ENCODE measurements at places on chromosomes 1 and 21. TPM values are rescaled to one million over a fixed set of nuclear protein-coding genes. Genes with fewer than 3 reads are reported as not detected.

Gene TMPRSS15
- not detected for total RNA-seq

DNA sequence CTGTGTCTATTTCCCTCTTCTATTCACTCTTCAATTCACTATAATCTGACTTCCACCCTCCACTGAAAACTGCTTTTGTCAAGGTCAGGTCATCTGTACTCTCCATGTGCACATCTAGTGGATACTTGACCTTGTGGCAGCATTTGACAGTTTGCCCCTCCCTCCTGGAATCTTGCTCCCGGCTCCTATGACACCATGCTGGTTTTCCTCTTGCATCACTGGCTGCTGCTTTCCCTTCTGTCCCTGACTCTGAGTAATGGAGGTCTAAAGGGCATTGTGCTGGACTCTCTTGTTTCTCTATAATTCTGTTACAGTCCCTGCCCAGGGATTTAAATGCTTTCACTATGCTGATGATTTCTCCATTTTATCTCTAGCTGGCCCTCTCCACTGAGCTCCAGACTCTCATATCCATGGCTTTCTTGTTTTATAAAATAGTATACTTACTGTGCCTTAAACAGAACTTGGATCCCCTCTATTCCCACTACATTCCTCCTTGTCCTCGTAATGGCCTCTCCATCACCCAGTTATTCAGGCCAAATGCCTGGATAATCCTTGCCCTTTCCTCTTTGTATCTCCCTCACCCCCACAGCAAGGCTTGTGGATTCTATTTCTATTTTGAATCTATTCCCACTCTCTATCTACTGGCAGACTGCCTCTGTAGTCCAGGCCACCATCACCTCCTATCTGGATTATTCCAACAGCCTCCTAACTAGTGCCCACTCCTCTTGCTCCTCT is 36.8 kb upstream of the PODN start:
- no peak overlapping the region for H3K27ac ChIP-seq
- no peaks in the 10 kb centered on the region for H3K27me3 ChIP-seq
- DNase-seq = no peak
- H3K36me3 ChIP-seq = peaks cover 4% of the 10 kb centered on the region
- H3K4me3 ChIP-seq = no peak overlapping the region

DNA sequence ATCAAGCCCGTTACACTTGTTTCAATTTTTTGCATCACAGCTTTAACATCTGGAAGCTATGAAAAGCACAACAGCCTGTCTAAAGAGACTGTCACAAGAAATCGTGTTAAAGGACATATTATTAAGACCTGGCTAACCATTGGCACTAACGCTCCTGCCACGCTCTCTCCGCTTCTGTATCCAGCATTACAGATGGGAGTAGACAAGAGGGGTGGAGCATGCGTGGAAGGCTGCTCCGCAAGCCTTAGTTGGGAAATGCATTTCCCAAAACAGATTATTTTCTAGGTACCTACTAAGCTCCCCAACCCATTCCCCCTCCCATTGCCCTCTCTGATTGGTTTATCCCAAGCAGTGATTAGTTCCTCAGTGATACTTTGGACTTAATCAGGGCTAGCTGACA is 72.4 kb downstream of the NTNG1 start:
- no peak overlapping the region for H3K4me3 ChIP-seq
- DNase-seq = no peak
- H3K27me3 ChIP-seq = no peaks in the 10 kb centered on the region
- no peaks in the 10 kb centered on the region for H3K36me3 ChIP-seq

GRCh38 chr1:40848530-40849189 is 13.5 kb downstream of the CITED4 start:
- H3K4me1 ChIP-seq = peaks cover 41% of the 10 kb centered on the region
- H3K27ac ChIP-seq = peak overlapping the region; percentile 37
- DNase-seq = no peak
- no peak overlapping the region for H3K4me3 ChIP-seq

GRCh38 chr1:188706742-188707141 is 1770.9 kb downstream of the BRINP3 start:
- H3K4me3 ChIP-seq = no peak overlapping the region

GRCh38 chr1:27660300-27660835 is 11.6 kb downstream of the IFI6 start:
- peak overlapping the region; percentile 99 for H3K27ac ChIP-seq
- H3K4me3 ChIP-seq = peak overlapping the region; percentile 91
- peaks cover 66% of the 10 kb centered on the region for H3K4me1 ChIP-seq
- peaks cover 15% of the 10 kb centered on the region for H3K36me3 ChIP-seq

Gene SLAMF8
- 0.69 TPM for total RNA-seq

- no peak overlapping the region for H3K27ac ChIP-seq
- DNase-seq = no peak
- H3K27me3 ChIP-seq = no peaks in the 10 kb centered on the region
- H3K4me3 ChIP-seq = no peak overlapping the region
Observed at GRCh38 chr1:150235294-150235851, 539 bp downstream of the ANP32E start.

GRCh38 chr1:52288286-52288685 is 77.7 kb downstream of the CC2D1B start:
- no peak overlapping the region for H3K4me3 ChIP-seq
- no peak for DNase-seq
- H3K27me3 ChIP-seq = no peaks in the 10 kb centered on the region
- H3K36me3 ChIP-seq = no peaks in the 10 kb centered on the region

Gene JAK1
- 102 TPM for total RNA-seq

Gene UBL4B
- total RNA-seq = not detected

DNA sequence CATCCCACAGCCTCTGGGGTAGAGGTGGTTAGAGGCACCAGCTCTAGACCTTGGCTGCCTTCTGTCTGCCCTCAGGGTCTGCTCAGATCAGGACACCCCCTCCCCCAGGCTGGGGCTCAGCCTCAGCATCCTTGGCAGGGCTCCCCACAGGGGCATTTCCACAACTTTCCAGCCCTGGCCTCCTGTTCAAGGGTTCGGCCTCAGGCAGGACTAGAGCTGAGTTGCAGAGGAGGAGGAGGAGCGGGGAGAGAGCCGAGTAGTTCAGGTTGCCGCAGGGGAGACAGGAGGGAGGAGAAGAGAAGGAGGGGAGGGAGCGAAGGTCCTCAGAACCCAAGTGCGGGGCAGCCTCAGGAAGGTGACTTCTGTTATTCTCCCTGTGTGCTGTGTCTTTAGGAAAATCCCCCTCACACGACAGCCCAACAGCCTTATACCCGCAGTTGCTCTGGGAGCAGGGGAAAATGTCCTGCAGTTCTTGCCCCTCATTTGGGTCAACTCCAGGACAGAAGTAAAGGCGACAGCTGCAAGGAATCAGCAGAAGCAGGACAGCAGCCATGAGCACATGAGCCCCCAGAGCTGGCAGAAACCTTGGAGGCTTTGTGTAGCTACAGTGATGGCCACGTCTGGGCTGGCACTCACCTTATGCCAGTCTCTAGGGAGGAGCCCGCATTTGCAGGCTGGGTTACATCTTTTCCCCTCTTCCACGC is 46.5 kb upstream of the TENT5B start:
- no peaks in the 10 kb centered on the region for H3K36me3 ChIP-seq
- H3K27me3 ChIP-seq = peaks cover 4% of the 10 kb centered on the region
- DNase-seq = no peak
- no peak overlapping the region for H3K27ac ChIP-seq

All from activated T-helper 1 cell treated with anti-CD3 and anti-CD28 coated beads, Interleukin-12 subunit alpha, Interleukin-12 subunit beta, Interleukin-2, Interleukin-4 antibody, amounts not matched to agents 30 ng/mL and 10 ng/mL and 1 ng/mL, durations not matched to agents 14 hours and 24 hours and 36 hours (primary cell).